Transverse colon (tissue), 4 donors: ENCODE measurements at places on chromosomes 7 and 10. TPM values are rescaled to one million over a fixed set of nuclear protein-coding genes. Genes with fewer than 3 reads are reported as not detected.

GRCh38 chr7:79430391-79430790 is 23.1 kb downstream of the MAGI2 start:
- no peaks in the 10 kb centered on the region for H3K36me3 ChIP-seq
- DNase-seq = no peak
- H3K27ac ChIP-seq = no peak overlapping the region
- no peaks in the 10 kb centered on the region for H3K27me3 ChIP-seq

- no peak for DNase-seq
- H3K4me1 ChIP-seq = no peaks in the 10 kb centered on the region
- H3K36me3 ChIP-seq = no peaks in the 10 kb centered on the region
- H3K4me3 ChIP-seq = no peak overlapping the region
These were observed 23.4 kb upstream of the C10orf67 start for GRCh38 chr10:23367896-23368595.

DNA sequence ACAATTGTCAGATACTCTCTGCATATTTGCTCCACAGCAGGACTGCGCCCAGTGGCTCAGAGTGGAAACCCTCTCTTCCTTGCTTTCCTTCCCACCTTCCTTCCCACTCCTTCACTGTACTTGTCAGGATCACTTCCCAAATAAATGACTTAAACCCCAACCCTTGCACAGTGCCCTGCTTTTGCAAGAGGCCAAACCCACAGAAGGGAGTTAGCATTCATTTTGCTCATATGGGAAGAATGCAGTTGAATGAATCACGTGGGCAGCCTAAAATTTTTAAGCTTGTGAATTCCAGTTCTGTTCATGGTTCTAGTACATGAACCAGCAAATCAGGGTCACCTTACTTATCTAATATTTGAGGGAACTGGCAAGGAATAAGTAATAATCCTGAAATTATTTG is 47.7 kb upstream of the SFMBT2 start:
- no peaks in the 10 kb centered on the region for H3K36me3 ChIP-seq
- no peaks in the 10 kb centered on the region for H3K27me3 ChIP-seq
- H3K4me1 ChIP-seq = no peaks in the 10 kb centered on the region
- H3K4me3 ChIP-seq = no peak overlapping the region
- H3K27ac ChIP-seq = no peak overlapping the region

MYO3A gene
- total RNA-seq = not detected

KAZALD1 gene
- 18.8 TPM for total RNA-seq

DNA sequence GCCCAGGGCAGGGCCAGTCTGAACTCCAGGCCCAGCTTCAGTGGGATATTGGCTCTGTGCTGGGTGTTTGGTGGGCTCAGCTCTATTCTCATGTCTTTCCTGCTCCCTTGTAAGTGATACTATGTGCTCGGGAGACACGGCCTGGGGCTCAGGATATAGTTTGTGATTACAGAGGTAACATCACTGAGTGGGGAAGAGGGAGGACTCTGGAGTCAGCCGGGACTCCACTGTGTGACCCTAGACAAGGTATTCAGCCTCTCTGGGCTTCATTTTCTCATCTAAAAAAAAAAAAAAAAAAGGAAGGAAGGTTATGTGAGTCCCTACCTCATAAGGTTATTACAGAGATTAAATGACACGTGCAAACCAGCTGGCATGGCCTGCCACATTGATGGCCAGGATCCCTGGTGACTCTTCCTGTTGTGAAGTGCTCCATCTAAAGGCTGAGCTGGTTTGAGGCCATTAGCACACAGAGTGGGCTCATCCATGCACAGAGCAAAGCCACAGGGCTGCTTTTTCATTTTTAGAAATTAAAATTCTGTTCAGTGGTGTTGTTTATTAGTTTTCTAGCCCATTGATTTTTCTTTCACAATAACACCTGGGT is 15.7 kb downstream of the SLC13A4 start:
- H3K4me3 ChIP-seq = no peak overlapping the region
- no peak overlapping the region for H3K27ac ChIP-seq
- no peaks in the 10 kb centered on the region for H3K27me3 ChIP-seq
- H3K36me3 ChIP-seq = no peaks in the 10 kb centered on the region
- no peak for DNase-seq

DNA sequence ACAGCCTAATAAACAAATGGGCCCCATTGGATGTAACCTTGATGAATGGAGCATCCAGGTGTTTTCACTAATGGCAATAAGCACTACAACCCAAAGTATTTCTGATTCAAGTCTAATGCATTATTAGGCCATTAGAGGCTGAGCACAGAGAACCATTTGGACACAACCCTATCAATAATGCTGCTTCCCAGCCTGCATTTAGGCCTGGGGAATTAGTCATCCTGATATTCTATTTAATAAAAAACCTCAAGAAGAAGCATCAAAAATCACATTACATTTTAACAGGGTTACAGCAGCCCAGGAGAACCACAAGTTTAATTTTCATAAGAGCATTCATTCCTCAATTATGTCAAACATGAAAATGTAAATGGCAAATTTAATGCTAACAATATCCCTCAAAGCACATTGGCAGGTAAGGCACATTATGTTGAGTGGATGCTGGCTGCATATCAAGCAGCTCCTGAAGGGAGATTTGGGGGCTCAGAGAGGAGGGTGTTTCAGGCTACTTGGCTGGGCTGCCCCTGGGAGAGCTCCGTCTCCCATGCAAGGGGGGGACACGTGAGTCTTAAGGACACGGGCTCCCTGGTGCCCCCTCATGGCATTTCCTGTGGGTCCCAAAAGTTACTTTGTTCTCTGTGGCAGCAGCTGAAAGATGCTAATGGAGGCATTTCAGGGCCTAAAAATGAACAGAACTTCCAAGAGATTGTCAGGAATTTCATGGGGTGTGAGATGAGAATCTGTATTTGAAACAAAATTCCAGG is 143.4 kb downstream of the HERPUD2 start:
- H3K27me3 ChIP-seq = no peaks in the 10 kb centered on the region
- DNase-seq = no peak
- H3K27ac ChIP-seq = no peak overlapping the region
- no peaks in the 10 kb centered on the region for H3K36me3 ChIP-seq

LIPF gene
- total RNA-seq = not detected

- no peak overlapping the region for H3K27ac ChIP-seq
- no peaks in the 10 kb centered on the region for H3K4me1 ChIP-seq
- no peak overlapping the region for H3K4me3 ChIP-seq
- H3K27me3 ChIP-seq = no peaks in the 10 kb centered on the region
- H3K36me3 ChIP-seq = no peaks in the 10 kb centered on the region
- DNase-seq = no peak
These were observed 235.0 kb downstream of the FANK1 start for GRCh38 chr10:126131341-126131740.

- peak overlapping the region; percentile 21 for H3K27ac ChIP-seq
- no peak for DNase-seq
- H3K27me3 ChIP-seq = no peaks in the 10 kb centered on the region
These were observed 74.7 kb upstream of the PRR15 start for GRCh38 chr7:29488977-29489376.

DNA sequence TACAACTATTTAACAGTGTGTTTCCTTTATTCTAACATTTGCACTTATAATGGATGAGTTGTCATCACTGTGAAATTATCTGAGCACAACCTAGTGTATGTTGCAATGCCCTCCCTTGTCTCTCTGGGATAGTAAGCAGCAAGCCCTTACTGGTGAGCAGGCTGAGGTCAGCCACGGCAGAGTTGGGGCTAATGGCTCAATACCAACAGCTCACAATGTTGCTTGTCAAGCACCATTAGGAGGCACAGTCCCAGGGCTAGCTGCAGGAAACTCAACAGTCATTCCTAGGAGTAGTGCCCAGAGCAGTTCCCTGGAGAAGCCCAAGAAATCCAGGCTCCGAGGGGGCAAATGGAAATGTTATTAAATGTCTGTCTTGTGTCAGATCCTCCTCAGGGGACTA is 858.4 kb downstream of the GRID1 start:
- H3K36me3 ChIP-seq = no peaks in the 10 kb centered on the region
- H3K4me3 ChIP-seq = no peak overlapping the region
- DNase-seq = no peak
- no peak overlapping the region for H3K27ac ChIP-seq
- no peaks in the 10 kb centered on the region for H3K4me1 ChIP-seq

DNA sequence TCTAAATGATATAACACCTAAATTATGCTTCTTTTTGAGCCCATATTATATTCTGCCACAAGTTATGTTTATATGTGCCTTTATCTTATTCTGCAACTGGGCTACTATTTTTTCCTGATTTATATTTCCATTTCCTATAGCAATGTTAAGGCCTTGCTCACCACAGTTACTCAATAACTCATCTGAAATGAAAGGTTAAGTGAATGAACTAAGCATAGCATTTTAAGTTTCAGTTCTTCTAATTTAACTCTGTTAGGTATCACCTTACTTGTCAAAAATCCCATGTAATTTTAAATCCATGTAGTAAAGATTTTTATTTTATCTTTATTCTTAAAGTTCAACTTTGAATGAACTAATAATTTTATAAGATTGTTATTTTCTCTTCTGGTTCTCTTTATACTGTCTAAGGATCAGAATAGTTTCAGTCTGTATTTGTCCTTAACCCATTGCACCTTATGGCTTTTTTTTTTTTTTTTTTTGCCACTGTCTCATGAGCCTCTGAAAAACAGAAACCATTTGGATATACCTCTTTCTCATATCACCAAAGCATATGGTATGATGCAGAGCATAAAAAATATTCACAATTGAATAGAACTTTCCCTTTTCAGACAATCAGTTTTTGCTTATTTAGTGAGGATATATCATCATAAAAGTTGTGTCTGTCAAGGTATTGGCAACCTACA is 301.8 kb upstream of the ZWINT start:
- no peaks in the 10 kb centered on the region for H3K36me3 ChIP-seq
- H3K27ac ChIP-seq = no peak overlapping the region
- no peaks in the 10 kb centered on the region for H3K27me3 ChIP-seq

DNA sequence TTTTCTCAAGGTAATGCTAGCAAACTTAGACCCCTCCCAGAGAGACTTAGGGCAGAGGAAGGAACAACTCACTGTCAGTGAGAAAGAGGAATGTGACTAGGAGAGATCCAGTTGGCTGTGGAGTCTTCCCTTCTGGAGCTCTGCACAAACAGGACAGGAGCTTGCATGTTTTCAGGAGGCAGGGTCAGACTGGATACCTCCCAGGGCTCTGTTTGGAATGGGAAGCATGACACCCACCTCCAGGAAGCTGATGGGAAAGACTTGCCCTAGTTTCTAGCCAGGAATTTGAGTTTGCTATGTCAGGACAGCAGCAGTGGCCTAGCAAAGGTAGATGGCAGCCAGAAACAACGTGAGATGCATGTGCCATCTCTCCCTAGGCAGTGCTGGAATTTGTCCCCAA is 40.6 kb downstream of the GHRHR start:
- H3K27ac ChIP-seq = no peak overlapping the region
- H3K4me1 ChIP-seq = no peaks in the 10 kb centered on the region
- H3K4me3 ChIP-seq = no peak overlapping the region
- DNase-seq = no peak
- no peaks in the 10 kb centered on the region for H3K36me3 ChIP-seq

DNA sequence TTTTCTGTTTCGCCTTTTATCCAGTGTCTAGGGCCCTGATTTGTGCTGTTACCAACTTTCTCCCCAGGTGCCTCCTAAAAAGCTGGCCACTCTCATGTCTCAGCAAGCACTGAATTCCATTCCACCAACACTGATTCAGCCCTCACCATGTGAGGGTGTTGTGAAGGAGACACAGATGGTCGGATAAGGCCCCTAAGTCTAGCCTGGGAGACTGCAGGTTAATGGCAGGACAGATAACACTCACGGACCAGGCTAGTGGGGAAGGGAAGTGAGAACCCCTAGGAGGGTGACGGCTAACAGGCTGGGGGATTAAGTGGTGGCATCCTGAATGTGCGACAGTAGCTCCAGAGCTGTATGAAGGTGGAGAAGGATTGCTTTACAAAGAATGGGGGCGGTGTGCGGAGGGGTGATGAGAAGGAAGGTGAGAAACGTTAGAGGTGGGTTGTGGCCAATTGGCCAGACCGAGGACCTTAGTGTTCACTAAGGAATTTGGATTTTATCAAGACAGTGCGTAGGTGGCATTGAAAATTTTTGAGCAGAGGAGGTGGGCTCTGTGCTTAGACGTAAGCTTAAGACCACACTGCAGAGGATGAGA is 3.8 kb upstream of the DUSP5 start:
- no peak overlapping the region for H3K4me3 ChIP-seq
- no peak overlapping the region for H3K27ac ChIP-seq
- no peak for DNase-seq
- peaks cover 29% of the 10 kb centered on the region for H3K27me3 ChIP-seq

TBX20 gene
- total RNA-seq = not detected

DNA sequence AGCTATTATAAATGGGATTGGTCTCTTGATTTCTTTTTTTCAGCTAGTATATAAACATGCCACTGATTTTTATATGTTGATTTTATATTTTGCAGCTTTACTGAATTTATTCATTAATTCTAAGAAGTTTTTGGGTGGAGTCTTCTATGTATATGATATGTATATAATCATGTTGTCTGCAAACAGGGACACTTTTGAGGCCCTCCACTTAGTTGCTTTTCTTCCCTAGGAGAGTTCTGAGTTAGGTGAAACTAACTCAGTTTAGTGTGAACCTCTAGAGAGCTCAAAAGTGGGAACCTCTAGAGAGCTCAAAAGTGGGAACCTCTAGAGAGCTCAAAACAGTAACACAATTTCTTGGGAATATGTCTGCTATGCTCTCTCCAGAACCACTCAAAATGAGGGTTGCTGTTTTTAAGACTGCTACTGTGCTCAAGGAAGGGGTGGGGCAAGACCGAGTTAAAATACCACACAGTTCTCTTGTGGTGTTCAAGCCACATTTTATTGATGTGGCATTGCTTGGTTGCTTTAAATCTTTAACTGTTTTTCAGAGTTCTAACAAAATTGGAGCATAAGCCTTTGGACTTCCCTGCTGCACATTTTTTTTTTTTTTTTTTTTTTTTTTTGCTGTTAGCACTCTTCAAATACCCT is 13.2 kb downstream of the CCDC7 start:
- no peaks in the 10 kb centered on the region for H3K36me3 ChIP-seq
- H3K4me3 ChIP-seq = no peak overlapping the region
- no peaks in the 10 kb centered on the region for H3K27me3 ChIP-seq
- H3K4me1 ChIP-seq = no peaks in the 10 kb centered on the region

DNA sequence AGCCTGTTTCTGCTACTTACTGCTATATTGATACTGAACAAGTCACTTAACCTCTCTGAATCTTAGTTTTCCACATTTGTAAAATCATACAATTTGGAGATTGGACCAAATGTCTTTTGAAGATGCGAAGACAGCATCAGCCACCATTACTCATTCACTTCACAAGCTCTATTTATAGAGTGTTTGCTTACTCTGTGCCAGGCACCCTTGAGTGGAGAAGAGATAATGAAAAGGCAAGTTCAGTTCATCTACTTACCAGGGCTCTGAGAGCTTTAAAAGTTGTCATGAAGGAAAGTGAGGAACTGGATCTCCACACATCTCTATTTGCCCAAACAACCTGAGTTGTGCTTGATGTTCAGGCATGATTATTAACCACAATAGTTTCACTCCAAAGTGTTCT is 277.5 kb downstream of the CSTF2T start:
- H3K4me1 ChIP-seq = peaks cover 5% of the 10 kb centered on the region
- H3K36me3 ChIP-seq = no peaks in the 10 kb centered on the region
- peak overlapping the region; percentile 40 for H3K27ac ChIP-seq

- no peak for DNase-seq
- no peak overlapping the region for H3K4me3 ChIP-seq
- no peaks in the 10 kb centered on the region for H3K36me3 ChIP-seq
- no peaks in the 10 kb centered on the region for H3K27me3 ChIP-seq
These were observed 118.2 kb downstream of the PRPF18 start for GRCh38 chr10:13704964-13705363.
